Fibroblast of skin of back (primary cell): ENCODE measurements at places on chromosomes 5 and 9.

- DNase-seq: no peak
Measured at GRCh38 chr9:5850724-5851122, 17.8 kb upstream of the ERMP1 start.

- no peak for DNase-seq
Measured at GRCh38 chr9:116900543-116900942, 213.4 kb downstream of the TRIM32 start.

GRCh38 chr9:29241320-29241719 is 1668.0 kb upstream of the C9orf72 start:
- DNase-seq: no peak

DNA sequence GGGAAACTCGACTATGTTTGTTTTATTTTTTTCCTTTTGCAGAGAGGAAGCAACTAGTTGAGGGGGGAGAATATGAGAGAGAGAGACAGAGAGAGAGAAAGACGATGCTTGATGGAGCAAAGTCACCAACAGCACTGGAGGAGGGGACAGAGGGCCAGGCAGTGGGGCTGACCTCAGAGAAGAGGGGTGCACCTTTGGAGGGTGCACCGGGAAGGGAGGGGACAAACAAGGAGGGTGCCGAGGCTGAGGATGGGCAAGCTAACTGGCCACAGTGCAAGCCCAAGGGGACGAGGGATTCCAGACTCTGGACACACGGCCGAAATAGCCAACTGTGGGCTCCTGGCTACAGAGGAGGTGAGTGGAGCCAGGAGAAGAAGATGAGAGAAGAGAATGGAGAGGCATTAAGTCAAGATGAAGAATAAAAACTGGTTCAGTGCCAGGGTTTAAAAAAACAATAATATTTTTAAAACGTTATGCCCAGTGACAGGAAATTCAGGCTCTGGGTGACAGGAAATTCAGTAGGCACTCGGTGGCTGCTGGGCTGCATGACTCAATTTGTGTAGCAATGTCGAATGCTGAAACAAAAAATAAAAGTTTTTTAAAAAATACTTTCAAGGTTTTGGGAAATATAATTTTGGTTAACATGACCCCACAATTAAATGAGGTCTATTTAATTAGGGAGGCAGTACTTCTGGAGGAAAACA is 13.3 kb upstream of the GLRX start:
- DNase-seq: peak; percentile 45

- peak; percentile 41 for DNase-seq
Measured at GRCh38 chr5:73266925-73267765, 94.2 kb downstream of the TMEM174 start.
